Stimulated activated CD4-positive, alpha-beta T cell treated with anti-CD3 and anti-CD28 coated beads, TNF-alpha, amount 100 ng/mL, for 4 hours (primary cell): ENCODE measurements at places on chromosomes 2 and 18.

- DNase-seq, result no peak
These were observed 37.6 kb downstream of the SLC14A1 start for GRCh38 chr18:45761512-45762114.

GRCh38 chr18:48529796-48530195 lies 9.0 kb upstream of the CTIF start:
- no peak for DNase-seq

- DNase-seq, result no peak
These were observed 25.2 kb upstream of the LCLAT1 start for GRCh38 chr2:30421604-30422443.

DNA sequence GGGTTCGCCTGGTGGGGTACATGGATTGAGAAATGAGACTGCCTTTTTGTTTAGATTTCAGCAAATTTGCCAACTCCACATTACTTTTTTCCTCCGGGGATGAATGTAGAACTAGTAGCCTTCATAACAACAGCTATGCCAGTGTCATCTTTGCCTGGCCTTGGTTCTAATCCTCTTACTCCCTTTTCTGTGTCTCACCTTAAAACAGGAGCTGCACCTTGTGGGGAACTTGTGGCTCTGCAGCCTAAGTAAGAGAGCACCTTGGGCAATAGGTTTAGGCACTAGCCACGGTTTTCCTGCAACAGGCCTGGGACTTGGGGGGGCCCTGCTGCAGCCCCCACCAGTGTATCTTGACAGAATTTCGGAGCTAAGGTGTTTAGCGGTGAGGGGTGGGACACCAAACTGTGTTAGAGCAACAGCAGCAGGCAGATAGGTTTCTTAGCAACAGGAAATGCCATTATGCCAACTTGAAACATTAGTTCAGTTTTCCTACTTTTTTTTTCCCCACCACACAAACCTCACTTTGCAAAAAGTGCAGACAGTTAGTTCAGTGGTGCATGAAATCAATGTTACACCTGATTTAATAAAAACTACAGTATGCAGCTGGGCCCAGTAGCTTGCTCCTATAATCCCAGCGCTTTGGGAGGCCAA lies 173.7 kb downstream of the PRKCE start:
- DNase-seq, result no peak

- no peak for DNase-seq
These were observed 370.1 kb downstream of the IRS1 start for GRCh38 chr2:226429476-226429875.
